ENCODE measurements at places on chromosomes 7 and 10.

DNA sequence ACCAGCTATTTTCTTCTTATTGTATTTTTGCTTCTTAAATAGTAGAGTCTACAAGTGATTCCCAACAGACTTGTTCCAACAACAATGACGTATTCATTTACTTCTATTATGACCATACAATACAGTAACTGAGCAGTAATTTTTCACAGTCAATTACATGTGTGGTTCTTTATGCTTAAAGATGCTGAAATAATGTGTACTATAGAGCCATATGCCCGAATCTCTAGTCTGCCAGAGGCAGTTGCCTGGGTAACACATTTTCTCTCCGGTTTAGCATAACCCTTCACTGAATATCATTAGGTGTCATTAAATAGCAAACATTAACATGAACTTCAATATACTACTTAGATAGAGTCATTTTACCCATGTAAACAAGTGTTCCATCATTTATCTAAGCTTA lies 75.0 kb downstream of the SLC25A13 start:
- DNase-seq = no peak

GRCh38 chr10:132944510-132944909 lies 2.1 kb upstream of the CFAP46 start:
- no peak for DNase-seq

- DNase-seq = no peak
These were observed 38.0 kb downstream of the INPP5A start for GRCh38 chr10:132575320-132576201.

GRCh38 chr7:2217206-2217605 lies 15.5 kb downstream of the MAD1L1 start:
- DNase-seq = no peak

- no peak for DNase-seq
These were observed 16.5 kb upstream of the CHN2 start for GRCh38 chr7:29177963-29178600.

Data from neural crest cell (in vitro differentiated cells).